ENCODE measurements at places on chromosomes 11 and 22. TPM values are rescaled to one million over a fixed set of nuclear protein-coding genes. Genes with fewer than 3 reads are reported as not detected.

GRCh38 chr11:72773696-72774095 lies 20.2 kb downstream of the STARD10 start:
- H3K27ac ChIP-seq, result no peak overlapping the region
- DNase-seq, result no peak
- peaks cover 5% of the 10 kb centered on the region for H3K4me1 ChIP-seq
- no peaks in the 10 kb centered on the region for H3K36me3 ChIP-seq

DNA sequence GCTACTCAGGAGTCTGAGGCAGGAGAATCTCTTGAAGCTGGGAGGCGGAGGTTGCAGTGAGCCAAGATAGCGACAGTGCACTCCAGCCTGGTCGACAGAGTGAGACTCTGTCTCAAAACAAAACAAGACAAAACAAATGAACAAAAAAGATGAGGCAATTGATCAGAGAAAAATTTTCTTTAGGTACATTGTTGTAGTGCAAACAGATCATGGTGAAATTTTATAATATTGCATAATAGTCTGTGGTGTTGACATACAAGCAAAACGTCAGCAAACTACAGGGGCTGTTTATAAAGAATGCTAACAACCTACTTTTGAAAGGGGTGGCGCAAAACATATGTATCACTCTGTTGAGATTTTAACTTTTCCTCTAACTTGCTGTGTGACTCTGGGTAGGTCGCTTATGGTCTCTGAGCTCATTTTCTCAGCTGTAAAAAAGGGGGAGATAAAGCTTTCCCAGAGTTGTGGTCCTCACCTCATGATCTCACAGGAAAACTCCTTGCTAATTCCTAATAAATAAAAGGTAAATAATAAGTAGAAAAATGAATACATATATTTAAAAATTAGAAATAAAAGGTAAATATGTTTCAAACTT lies 64.8 kb upstream of the NUP160 start:
- no peak overlapping the region for H3K27ac ChIP-seq
- no peak overlapping the region for H3K4me3 ChIP-seq
- H3K4me1 ChIP-seq, result peaks cover 38% of the 10 kb centered on the region
- H3K27me3 ChIP-seq, result no peaks in the 10 kb centered on the region

DNA sequence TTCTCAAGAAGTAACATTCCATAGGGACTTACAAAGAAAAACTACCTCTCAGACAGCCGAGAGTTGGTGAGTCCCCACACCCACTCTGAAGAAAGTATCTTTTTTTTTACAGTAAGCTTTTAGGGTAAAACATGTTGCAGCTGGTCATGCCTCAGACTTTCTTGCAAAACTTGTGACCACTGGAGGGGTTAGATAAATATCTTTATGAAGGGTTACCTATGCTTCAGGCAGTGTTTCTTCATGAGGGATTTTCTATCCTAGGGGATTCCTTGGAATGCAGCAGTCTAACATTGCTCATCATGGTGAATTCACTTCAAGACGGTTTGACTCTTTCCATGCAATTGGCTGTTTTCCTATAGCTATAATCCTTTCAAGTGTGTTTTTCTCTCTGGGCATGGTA lies 20.8 kb upstream of the SNX19 start:
- DNase-seq, result no peak
- H3K27ac ChIP-seq, result no peak overlapping the region
- H3K36me3 ChIP-seq, result no peaks in the 10 kb centered on the region
- no peaks in the 10 kb centered on the region for H3K4me1 ChIP-seq

DNA sequence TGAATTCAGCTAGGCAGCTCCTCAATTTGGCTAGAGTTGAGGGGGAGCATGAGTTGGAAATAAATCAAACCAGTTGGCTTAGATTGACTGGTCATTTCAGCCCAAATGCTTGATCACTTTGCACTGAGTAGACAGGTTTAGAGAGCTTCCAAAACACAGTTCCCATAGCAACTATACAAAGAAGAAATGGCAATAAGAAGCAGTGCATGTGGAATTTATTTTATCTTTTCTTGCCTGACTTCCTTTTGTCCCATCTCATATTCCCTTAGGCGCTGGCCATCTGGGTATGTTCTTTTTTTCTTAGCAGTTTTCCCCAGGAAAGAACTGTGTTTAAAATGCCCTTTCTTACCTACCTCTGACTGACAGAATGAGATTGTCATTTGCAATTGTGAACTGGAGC lies 38.7 kb upstream of the C11orf87 start:
- H3K36me3 ChIP-seq, result no peaks in the 10 kb centered on the region
- no peak for DNase-seq
- no peak overlapping the region for H3K27ac ChIP-seq
- H3K4me1 ChIP-seq, result no peaks in the 10 kb centered on the region
- H3K4me3 ChIP-seq, result no peak overlapping the region

GRCh38 chr11:134749040-134749839 lies 337.2 kb upstream of the B3GAT1 start:
- H3K27me3 ChIP-seq, result peaks cover 6% of the 10 kb centered on the region
- no peak overlapping the region for H3K27ac ChIP-seq

GRCh38 chr22:17422736-17423343 lies 53.6 kb downstream of the CECR2 start:
- H3K4me3 ChIP-seq, result no peak overlapping the region
- DNase-seq, result no peak
- H3K36me3 ChIP-seq, result no peaks in the 10 kb centered on the region
- H3K27me3 ChIP-seq, result peaks cover 6% of the 10 kb centered on the region
- no peaks in the 10 kb centered on the region for H3K4me1 ChIP-seq

GRCh38 chr11:134074346-134074745 lies 5.5 kb downstream of the JAM3 start:
- no peak overlapping the region for H3K27ac ChIP-seq
- H3K4me1 ChIP-seq, result peaks cover 5% of the 10 kb centered on the region

DNA sequence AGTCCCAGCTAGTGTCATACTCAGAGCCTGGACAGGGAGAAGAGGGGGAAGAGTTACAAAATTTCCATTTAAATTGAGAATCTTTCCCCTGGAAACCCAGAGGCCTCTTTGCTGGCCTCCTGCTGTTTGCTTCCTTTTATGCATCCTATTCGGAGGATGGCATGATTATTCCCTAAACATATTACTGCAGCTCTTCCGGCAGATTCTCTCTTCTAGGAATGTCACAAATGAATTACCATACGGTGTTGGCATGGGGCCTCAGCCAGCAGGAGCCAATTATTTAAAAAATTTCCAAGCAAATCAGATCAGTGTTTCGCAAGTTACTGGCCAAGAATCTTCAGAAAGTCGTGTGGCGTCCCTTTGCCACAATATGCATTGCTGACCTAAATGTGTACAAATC lies 326.7 kb upstream of the NCAM1 start:
- H3K4me3 ChIP-seq, result no peak overlapping the region
- peaks cover 17% of the 10 kb centered on the region for H3K27me3 ChIP-seq
- H3K36me3 ChIP-seq, result no peaks in the 10 kb centered on the region
- H3K4me1 ChIP-seq, result no peaks in the 10 kb centered on the region

- peaks cover 50% of the 10 kb centered on the region for H3K36me3 ChIP-seq
- no peak overlapping the region for H3K27ac ChIP-seq
- no peak overlapping the region for H3K4me3 ChIP-seq
- peaks cover 4% of the 10 kb centered on the region for H3K4me1 ChIP-seq
Observed at GRCh38 chr11:118763041-118763440, 27.9 kb downstream of the DDX6 start.

FOXRED1 gene
- 43.4 TPM for total RNA-seq

GNAZ gene
- total RNA-seq, result 0.35 TPM

P2RX3 gene
- total RNA-seq, result not detected

NPAS4 gene
- 0.27 TPM for total RNA-seq

PHOX2A gene
- total RNA-seq, result not detected

DMC1 gene
- total RNA-seq, result 12.5 TPM

OR52N4 gene
- total RNA-seq, result 1.1 TPM
